ENCODE measurements at places on chromosomes 1 and 21. TPM values are rescaled to one million over a fixed set of nuclear protein-coding genes. Genes with fewer than 3 reads are reported as not detected.

DNA sequence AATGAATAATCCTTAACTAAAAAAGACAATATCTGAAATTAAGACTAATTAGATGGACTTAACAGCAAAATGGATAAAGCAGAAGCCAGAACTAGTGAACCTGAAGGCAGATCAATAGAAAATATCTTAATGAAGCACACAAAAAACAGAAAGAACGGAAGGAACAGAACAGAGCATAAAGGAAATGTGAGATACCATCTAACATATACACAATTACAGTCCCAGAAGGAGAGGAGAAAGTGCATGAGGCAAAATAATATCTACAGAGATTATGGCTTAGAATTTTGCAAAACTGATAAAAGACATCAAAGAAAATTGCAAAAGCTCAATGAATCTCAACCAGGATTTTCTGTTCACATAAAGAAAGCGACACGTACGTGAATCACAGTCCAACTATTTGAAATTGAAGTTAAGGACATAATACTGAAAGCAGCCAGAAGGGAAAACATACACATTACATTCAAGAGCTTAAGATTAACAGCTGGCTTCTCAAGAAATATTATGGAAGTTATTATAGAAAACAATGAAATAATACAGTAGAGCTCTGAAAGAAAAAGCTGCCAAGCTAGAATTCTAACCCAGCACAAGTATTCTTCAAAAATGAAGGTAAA, 182.0 kb downstream of the CDC42BPA start:
- peaks cover 3% of the 10 kb centered on the region for H3K27me3 ChIP-seq
- H3K27ac ChIP-seq, result no peak overlapping the region
- no peak overlapping the region for H3K4me3 ChIP-seq
- H3K4me1 ChIP-seq, result no peaks in the 10 kb centered on the region
- no peaks in the 10 kb centered on the region for H3K36me3 ChIP-seq
- no peak for DNase-seq

DNA sequence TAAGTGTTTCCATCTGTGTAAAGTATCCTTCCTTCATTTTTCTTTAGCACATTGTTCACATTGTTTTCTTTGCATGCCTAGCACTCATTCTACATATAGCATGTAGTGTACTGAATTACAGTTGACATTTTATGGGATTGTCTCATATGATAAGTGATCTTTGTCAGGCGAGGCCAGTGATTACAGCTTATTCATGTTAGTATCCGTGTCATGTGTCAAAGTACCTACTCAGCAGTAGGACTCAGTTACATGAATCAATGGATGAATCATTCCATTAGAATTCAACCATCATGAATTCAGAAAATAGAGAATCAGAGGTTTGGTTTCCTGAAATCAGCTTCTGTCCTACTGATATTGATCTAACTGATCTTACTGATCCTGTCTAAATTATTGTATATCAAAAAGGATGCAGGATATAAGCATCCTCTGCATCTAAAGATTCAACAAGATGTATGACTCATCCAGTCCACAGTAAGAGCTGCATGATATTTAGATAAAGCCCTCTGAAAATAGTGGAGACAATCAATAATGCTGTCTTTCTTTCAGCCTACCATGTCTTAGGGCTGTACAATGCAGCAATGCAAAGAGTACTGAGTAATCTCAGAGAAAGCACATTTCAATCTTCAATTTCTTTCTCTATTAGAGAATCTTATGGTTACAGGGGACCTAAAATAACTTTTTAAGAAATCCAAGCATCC, 20.7 kb upstream of the HRNR start:
- no peak overlapping the region for H3K4me3 ChIP-seq
- H3K4me1 ChIP-seq, result no peaks in the 10 kb centered on the region
- DNase-seq, result no peak
- no peak overlapping the region for H3K27ac ChIP-seq
- H3K27me3 ChIP-seq, result no peaks in the 10 kb centered on the region

- H3K27ac ChIP-seq, result peak overlapping the region; percentile 38
- H3K4me3 ChIP-seq, result peak overlapping the region; percentile 6
- H3K4me1 ChIP-seq, result peaks cover 25% of the 10 kb centered on the region
- peaks cover 31% of the 10 kb centered on the region for H3K36me3 ChIP-seq
- H3K27me3 ChIP-seq, result no peaks in the 10 kb centered on the region
Observed at GRCh38 chr1:25468033-25468432, 37.3 kb downstream of the MACO1 start.

CENPF gene
- 137 TPM for total RNA-seq

TMEM269 gene
- total RNA-seq, result 0.22 TPM

CXADR gene
- total RNA-seq, result 0.08 TPM

FAM163A gene
- total RNA-seq, result not detected

TRIM67 gene
- not detected for total RNA-seq

All from activated naive CD8-positive, alpha-beta T cell treated with anti-CD3 and anti-CD28 coated beads, Interleukin-2, amount 10 ng/mL, durations not matched to agents 7 days and 5 days (primary cell).